ENCODE measurements at places on chromosomes 2 and 18.
A peak's percentile ranks its signal among the peaks of the same experiment; 100 is the strongest.

- no peak for DNase-seq
These were observed 46.2 kb downstream of the FTCDNL1 start for GRCh38 chr2:199804831-199805230.

- no peak for DNase-seq
These were observed 94.0 kb upstream of the ITGA6 start for GRCh38 chr2:172333235-172333977.

GRCh38 chr2:167475791-167476190 lies 587.5 kb downstream of the XIRP2 start:
- DNase-seq, result no peak

DNA sequence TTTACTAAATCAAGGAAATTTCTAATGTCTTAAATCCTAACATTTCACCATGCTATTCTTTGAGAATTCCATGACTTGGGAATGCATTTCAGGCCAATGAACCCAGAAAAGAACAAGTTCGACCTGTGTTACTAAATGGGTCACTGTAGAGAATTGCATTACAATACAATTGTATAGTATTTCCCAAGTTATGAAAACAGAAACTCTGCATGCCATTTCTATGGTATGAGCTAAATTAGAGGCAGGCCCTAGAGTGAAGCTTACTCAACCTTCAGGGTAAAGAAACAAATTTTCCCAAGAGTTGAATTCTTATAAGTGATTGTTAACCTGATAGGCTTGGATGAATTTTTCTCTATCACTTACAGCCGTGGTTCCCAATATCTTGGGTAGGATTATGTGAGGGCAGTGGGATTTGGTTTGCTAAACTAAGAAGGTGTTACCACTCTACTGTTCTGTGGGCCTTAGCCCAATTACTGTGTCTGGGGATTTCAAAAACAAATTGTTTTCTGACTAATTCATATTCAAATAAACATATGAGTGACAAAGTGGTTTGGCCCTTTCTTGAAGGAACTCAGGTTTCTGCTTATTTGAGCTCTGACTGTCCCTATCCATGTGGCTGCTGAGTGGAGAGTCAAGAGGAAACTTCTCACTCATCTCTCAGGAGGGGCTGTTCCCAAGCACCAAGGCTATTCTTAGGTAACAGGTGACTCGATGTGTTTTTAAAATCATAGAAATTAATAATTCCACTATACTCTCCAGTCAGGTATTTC lies 11.2 kb upstream of the SERPINB7 start:
- no peak for DNase-seq

DNA sequence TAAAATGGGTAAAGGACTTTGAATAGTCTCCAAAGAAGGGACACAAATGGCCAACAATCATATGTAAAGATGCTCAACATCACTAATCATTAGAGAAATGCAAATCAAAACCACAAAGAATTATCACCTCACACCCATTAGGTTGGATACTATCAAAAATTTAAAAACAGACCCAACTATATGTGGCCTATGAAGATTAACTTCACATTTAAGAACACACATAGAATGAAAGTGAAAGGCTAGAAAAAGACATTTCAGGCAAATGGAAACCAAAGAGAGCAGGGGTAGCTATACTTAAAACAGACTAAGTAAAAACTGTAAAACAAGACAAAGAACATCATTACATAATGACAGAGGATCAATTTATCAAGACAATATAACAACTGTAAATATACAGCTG lies 53.5 kb upstream of the ASPRV1 start:
- no peak for DNase-seq

- DNase-seq, result no peak
These were observed 32.1 kb upstream of the ZNF638 start for GRCh38 chr2:71299507-71299906.

DNA sequence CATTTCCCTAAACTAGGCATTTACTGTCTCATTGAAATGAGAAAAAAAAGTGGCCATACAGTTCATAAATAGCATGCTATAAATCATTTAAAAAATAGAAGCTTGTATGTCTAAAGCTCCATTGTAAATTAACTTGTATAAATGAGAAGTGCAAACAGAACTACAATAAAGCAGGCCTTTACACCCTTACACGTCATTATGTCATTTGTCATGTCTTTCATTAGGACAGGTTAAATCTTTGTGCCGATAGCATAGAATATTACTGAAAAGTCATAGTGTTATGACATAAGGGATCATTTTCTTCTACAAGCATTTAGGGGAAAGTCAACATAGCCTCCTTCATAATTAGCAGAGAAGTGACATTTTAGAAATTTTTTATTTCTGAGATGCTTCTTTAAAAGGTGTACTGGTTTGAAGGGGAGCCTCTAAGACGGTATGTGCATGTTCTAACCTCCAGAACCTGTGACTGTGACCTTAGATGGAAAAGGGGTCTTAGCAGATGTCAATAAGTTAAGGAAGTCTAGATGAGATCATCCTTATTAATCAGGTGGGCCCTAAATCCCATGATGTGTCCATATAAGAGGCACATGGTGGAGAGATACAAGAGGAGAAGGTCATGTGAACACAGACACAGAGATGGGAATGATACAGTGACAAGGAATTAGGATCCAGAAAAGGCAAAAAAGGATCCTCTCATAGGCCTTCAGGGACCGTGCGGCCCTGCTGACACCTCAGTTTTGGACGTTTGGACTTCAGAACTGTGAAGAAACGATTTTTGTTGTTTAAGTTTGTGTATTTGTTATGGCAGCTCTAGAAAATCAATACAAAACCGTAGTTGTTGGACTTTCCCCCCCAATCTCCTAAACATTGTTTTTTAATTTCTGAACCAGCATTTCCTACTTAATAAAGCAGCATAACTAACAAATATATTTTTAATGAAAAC lies 863.7 kb downstream of the MBD2 start:
- no peak for DNase-seq

- no peak for DNase-seq
These were observed 102.2 kb upstream of the MSH2 start for GRCh38 chr2:47300609-47301276.

DNA sequence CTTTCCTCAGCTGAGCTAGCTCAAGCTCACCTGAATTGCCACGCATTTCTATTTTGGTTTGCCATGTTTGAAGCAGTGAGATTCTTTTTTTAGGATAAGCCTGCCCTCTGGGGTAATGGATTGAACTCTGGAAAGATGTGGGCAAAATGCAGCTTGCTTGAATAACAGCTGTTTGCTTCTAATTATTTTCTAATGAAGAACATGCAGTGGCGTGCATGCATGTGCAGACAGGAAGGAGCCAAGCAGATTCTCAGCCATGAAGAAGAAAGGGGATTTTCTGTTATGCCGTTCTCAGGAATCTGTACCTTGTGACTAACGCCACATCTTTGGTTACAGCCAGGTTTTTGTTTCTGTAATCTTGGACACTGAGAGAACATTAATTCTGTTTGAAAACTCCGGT lies 171.2 kb downstream of the ANTXR1 start:
- DNase-seq, result no peak

GRCh38 chr2:20673686-20674308 lies 6.9 kb downstream of the GDF7 start:
- no peak for DNase-seq

DNA sequence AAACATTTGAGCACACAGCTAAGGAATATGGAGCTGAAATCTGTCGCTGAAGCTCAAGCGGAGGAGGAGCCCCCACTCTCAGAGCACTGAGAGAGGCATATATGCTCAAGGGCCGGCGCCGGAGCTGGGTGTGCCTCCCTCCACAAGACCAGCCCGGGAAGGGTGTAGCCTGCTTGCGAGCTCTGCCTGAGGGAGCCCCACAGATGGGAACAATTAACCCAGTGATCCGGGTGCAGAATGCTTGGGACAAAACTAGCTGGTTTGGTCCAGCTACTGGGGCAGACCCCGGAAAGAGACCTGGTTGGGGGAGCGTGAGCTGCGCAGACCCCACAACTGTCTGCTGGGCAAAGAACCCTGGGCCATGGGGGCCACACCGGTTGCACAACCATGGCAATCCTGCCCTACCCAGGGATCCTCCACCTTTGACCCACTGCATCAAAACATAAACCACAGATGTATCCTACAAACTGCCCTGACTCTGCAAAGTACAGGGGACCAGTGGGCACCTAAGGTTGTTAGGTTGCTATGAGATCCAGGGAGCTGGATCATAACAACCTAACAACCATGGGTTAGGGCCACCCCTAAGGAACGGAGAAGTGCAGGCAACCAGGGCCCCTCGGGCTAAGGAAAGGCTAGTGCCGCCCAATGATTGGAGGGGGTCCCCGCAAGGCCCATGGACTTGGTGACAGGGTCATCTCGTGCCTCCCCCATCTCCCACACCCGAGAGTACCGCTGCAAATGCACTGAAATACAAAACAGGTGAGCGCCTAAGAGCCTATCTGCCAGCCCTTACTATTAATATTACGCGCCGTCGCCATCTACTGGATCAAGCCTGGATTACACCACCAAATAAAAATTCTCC lies 53.4 kb upstream of the SCN1A start:
- peak; percentile 6 for DNase-seq

DNA sequence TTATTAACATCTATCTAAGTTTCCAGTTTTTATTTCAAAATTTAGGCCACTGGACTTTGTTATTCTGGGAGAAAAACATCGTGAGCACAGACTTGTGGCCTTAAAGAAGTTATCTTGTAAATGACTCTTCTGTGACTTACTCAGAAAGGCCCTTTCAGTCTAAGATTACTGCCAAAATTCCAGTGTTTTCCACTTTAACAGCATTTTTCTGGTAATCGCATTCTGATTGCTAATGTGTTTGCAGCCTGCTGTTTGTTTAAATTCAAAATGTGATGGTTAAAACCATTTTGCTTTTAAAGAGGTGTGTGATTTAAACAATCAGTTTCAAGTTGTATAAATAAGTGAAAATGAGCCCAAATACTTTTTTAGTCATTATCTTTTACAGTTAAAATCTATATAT lies 136.7 kb upstream of the DAPL1 start:
- DNase-seq, result no peak

DNA sequence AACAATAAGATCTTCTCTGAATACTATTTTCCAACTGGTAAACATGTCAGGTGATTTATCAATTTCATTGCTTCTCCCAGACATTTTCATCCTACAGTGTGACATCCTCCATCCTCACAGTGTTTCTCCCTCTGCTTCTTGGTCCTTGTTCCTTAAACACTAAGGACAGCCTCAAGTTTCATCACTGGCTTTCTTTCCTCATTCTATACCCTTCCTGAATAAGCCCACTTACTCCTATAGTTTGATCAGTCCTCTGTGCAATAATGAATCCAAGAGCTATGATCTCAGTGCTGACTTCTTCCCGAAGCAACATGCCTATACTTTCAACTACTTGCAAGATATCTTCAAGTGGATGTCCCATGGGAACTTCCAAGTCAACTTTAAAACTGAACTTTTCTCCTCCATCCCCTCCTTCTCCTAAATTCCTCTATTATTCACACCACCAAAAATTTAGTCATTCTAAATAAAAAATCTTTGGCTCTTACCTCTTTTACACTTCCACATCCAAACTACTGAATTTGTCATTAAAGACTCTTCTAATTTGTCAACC lies 87.6 kb downstream of the FAM228A start:
- no peak for DNase-seq

GRCh38 chr2:113734185-113734584 lies 22.3 kb downstream of the SLC35F5 start:
- DNase-seq, result no peak

GRCh38 chr2:200700856-200701255 lies 110.9 kb upstream of the BZW1 start:
- DNase-seq, result no peak

- no peak for DNase-seq
These were observed 37.4 kb upstream of the SATB2 start for GRCh38 chr2:199495147-199495546.

DNA sequence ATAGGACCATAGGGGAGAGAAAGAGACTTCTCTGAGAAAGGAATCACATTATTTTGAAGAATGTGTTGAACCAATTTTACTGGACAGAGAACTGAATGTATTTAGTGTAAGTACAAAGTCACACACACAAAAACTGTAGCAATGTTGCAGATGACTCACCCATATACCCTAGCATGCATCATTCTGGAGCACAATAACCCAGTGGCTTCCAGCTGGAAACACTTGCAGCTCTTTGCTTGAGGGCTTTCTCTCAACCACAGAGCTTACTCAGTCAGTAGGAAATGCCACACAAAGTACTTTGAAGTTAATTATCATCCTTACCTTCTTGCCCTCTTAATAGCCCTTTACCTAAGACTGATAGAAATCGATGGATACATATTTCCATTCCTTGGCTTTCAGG lies 760.0 kb upstream of the FSHR start:
- DNase-seq, result peak; percentile 15

DNA sequence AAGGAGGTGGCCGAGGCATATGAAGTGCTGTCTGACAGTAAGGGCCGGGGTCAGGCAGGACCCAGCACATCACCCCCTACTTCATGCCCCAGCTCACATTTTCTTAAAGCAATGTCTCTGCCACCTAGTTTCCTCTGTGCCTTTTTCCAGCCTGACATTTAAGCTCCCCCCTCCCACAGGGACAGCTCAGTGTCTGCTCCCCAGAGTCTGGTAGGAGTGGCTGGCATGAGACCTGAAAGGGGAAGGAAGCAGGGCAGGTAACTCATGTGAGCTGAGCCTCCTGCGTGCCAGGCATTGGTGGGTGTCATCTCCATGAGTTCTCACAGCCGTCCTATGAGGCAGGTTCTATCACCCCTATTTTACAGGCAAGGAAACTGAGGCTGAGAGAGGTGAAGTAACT lies 1.5 kb downstream of the DNAJB2 start:
- no peak for DNase-seq

DNA sequence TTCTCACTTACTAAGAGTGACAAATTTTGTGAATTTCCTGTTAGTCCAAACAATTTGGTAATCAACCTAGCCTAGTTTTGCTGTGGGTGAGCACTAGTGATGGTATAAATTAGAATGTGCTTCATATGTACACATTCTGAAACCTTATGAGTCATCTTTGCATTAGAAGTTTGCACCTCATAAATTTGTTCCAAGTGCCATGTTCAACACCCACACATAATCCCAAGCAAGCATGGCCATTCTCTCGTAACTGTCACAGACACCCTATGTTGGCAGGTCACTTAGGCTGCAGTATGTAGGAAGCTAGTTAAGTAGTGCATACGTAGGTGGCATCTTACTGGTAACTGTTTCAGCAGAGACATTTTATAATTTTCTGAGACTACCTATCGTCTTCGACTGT lies 46.9 kb downstream of the NAB1 start:
- DNase-seq, result no peak

Measured in NCI-H187 (cell line).